ENCODE measurements at places on chromosomes 11 and 22.

GRCh38 chr11:5547982-5548381 lies 358 bp downstream of the OR52H1 start:
- DNase-seq: no peak

DNA sequence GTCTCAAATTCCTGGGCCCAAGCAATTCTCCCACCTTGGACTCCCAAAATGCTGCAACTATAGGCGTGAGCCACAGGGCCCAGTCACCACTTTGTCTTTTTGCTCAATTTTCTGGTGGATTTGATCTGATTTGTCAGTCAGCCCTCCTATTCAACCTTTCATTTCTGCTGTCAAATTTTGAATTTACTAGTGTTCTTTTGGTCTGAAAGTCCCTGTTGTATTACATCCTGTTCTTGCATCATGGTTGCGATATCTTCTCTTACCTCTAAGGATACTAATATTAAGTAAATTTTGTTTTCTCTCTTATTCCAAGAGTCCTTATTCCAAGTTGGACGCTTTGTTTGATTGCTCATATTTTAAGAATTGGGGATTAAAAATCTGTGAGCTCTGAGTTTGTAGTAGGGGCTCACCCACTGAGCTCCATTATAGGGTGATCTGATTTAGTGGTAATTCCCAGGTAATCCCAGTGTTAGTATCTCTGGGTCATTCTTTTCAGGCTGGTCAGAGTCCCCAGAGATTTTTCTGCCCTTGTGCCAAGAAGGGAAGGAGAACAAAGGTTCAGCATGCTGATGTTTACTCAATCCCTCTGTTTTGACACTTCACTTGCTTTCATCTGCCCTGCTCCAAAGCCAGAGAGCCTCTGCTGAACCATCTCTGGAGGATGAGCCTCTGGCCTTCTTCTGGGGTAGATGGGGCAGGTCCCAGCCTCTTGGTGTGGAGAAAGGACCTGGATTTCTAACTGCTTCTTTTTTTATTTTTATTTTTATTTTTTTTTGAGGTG lies 10.0 kb downstream of the UPB1 start:
- no peak for DNase-seq

GRCh38 chr22:28052825-28053269 lies 133.8 kb upstream of the PITPNB start:
- DNase-seq: no peak

GRCh38 chr22:40898850-40899357 lies 37.0 kb upstream of the DNAJB7 start:
- DNase-seq: no peak

DNA sequence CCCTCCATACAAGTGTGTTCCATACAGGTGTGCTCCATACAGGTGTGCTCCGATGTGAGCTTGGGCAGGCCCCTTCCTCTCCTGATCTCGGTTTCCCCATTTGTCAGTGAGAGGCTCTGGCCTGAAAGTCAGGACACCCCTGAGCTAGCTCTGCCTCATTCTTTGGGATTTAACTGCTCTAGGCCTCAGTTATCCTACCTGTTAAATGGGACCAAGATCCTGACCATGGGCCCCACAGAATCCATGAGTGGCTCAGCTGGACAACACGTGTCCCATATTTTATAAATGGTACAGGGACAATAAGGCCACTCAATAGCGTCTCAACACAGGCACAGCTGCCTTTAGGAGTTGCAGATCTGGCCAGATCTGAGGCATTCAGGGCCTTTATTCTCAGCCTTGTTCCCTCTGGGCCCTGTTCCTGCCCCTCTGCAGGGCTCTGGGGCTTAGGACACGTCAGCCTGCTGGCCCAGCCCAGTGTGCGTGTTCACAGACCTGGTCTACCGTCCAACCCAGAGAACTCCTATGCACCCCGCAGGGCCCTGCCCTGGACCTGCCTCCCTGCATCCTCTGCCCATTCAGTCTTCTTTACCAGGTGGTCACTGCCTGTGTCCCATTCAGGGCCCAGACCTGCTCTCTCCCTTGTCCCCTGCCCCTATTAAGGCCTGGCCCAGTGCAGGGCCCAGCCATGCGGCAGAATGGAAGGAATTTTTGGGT lies 18.9 kb upstream of the IGLL1 start:
- DNase-seq: no peak

DNA sequence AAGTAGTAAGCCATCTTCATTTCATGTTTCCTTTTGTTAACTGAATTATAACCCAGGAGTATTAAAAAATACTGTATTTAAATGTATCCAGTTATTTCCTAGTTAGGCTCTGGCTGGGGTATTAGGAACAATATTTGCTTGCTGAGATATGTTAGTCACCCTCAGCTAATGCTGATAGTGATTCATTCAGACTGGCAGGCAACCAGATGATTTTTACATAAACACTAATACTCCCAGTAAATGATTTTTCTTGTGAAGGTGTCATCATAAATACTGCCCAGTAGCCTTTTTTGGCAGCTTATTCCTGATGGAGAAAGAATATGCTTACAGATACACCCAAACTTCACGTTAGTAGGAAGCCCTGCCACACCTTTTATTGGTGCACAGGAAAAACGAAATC lies 8.1 kb downstream of the YWHAH start:
- DNase-seq: peak; percentile 67

DNA sequence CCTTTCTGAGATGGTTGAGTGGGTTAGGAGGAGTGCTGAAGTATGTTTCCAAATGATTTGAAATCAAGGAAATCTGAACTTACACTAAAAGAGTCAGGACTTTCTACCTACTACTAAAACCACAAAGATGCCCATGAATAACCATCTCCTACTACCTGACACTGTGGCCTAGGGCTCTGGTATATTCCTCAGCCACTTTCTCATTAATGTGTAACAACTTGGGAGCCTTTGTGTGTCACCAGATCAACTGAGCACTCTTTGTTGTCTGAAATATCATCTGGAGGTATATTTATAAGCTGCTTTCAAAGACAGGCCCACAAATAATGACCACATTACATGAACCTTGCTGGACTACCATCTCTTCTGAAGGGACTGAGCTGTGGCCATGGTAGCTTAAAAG lies 43.9 kb downstream of the RELT start:
- DNase-seq: no peak

- no peak for DNase-seq
These were observed 138.1 kb upstream of the MPPED2 start for GRCh38 chr11:30724274-30724673.

DNA sequence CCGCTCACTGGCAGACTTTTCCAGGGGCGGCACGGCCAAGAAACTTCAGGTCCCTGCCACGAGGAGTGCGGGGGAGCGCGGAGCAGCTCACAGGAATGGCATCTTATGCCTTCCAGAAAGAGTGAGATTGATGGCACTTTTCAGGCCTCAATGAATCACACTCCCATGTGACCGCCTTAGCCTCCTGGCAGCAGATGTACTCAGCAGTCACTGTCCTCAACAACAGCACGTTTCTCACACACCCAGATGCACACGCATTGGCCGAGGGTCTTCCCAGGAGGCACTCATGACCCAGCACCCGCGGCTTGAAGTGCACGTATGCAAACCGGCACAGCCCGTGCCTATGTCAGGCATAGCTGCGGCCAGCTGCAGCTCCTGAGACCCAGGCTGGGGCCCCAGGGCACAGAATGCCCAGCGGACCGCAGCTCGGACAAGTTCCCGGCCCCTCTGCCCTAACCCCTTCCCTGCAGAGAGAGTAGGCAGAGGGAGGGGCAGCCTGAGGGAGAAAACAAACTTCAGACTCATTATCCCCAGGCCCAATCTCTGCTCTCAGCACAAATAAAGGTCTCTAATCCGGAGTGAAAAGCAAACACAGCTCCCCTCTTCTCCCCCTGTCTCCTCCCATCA lies 48.3 kb downstream of the RPUSD4 start:
- peak; percentile 82 for DNase-seq

DNA sequence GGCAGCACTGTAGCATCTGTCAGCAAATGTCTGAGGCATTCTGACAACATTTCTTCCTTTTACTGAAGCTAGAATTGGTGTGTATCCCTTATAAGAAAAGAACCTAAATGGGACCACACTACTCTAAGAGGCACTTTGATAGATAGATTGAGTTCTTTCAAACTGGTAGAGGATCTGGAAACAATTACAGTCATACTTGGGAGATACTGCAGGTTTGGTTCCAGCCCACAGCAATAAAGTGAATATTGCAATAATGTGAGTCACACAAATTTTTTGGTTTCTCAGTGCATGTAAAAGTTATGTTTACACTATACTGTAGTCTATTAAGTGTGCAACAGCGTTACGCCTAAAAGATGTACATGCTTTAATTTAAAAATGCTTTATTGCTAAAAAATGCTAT lies 96.9 kb downstream of the SBF2 start:
- peak; percentile 38 for DNase-seq

Measured in AG04449 (cell line).